Esophagus squamous epithelium (tissue), 5 donors: ENCODE measurements at places on chromosomes 2 and 18.

DNA sequence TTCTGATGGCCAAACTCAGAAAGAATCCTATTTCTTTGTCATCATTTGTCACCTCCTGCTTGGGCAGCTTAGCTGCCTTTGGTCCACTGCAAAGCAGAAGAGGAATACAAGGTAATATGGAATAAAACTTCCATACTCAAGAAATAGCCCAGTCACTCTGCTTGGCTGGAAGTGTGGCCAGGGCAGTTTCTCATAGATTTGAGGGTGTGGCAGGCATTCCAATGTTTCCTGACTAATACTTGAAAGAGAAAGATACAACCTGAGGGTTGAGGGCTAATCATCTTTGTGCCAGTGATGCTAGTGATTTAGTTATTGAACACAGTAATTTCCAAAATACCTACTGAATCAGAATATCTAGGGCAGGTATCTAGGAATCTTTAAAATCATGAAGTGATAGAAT lies 83.1 kb downstream of the FAM161A start:
- no peak for DNase-seq

GRCh38 chr18:74456017-74456348 lies 1.1 kb downstream of the DIPK1C start:
- DNase-seq = no peak

- DNase-seq = no peak
Observed at GRCh38 chr18:55069497-55069896, 110.2 kb upstream of the CCDC68 start.

DNA sequence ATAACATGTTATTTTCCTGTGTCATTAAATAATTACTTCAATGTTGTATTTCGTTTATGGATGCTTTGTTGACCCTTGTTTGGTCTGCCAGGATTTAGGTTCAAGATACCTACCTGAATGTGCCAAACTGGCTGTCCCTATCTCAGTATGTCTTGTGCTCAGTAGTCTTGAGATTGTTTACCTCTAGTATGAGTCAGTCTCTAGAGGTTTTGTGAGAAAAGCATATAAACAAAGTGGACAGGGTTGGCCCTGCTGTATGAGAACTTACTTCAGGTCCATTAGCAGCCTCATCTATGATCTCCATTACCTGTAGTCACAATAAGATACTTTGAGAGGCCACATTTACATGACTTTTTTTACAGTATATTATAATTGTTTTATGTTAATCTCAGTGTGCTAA lies 17.8 kb downstream of the DDX18 start:
- no peak for DNase-seq

GRCh38 chr2:65350651-65351056 lies 81.7 kb downstream of the SPRED2 start:
- DNase-seq = no peak

DNA sequence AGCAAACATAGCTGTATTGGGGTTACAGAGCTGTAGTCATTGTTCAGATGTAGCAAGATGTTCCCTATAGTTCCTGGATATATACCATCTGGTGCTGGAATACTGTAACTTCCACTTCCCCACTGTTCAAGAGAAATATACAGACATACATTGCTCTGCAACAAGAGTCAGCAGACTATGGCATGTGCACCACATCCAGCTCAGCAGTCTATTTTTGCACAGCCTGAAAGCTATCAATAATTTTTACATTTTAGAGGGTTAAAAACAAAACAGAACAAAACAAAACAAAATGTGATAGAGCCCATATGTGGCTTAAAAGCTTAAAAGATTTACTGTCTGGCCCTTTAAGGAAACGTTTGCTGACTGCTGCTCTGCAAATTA lies 31.8 kb upstream of the VIT start:
- DNase-seq = no peak

- DNase-seq = no peak
Observed at GRCh38 chr2:74953796-74954499, 4.5 kb upstream of the POLE4 start.

DNA sequence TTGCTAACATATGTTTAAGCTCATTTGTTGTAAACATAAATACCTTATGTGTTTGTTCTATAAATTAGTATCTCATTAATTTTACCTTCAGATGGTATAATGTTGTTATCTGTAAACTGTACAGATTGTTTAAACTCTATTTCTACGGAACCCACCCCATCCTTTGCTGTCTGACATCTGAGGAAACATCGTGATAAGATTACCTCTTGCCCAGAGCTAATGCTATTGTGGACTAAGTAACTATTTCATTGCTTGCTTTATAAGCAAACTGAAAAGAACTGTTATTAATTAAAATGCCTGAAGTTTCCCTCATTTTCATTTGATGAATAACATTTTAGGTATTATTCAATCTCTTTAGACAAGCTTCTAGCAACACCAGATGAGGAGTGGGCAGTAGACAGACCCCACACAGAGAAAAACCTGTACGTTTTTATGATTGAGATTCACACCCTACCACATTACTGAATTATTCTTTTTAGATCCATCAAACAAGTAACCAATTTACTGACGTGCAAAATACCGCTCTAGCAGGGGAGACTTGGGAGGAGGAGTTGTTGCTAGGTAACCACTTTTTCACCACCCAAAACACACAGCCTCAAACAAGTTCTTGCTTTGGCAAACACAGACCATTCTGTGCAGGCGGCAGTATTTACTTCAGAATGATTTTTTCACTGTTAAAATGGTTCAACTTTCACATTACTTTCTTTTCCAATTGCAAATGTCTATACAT lies 1.9 kb upstream of the SYT4 start:
- no peak for DNase-seq

- DNase-seq = no peak
Observed at GRCh38 chr2:109349503-109350465, 220.8 kb downstream of the SH3RF3 start.

DNA sequence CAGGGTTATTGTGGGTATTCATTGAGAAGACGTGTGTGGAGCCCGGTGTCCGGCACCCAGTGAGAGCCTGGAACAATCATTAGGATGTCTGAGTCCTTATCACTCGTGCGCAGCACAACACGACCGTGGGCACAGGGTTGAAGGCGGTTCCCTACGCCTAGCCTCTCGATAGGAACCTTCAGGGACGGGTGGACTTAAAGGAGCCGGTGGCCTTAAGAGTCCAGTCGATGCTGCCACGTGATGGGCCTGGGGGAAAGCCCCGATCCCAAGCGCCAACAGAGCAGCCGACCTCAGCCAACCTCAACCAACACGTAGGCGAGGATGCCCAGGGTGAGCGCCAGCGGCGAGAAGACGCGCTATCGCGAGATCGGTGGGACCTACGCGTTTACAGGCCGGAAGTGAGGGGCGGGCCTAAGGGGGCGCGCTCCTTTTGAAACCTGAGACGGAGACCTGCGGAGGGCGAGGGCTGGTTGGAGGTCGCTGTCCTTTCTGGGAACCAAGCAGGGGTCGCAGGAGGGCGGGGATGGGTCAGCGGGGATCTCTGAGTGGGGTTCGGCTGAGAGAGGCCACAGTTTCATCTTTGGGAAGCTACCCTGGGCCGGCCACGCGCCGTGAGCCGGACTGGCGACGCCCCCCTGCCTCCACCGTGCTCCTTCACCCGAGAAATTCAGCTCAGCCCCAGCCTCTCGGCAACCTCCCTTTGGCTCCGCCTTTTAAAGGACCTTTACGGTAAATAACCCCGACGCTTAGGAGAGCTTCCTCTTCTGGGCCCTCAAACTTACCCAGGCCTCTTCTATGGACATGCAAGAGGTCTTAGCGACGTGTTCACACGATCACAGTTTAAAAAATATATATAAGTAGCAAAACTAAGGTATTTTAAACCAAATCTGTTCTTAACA lies 28.3 kb downstream of the WNT10A start:
- peak; percentile 34 for DNase-seq

DNA sequence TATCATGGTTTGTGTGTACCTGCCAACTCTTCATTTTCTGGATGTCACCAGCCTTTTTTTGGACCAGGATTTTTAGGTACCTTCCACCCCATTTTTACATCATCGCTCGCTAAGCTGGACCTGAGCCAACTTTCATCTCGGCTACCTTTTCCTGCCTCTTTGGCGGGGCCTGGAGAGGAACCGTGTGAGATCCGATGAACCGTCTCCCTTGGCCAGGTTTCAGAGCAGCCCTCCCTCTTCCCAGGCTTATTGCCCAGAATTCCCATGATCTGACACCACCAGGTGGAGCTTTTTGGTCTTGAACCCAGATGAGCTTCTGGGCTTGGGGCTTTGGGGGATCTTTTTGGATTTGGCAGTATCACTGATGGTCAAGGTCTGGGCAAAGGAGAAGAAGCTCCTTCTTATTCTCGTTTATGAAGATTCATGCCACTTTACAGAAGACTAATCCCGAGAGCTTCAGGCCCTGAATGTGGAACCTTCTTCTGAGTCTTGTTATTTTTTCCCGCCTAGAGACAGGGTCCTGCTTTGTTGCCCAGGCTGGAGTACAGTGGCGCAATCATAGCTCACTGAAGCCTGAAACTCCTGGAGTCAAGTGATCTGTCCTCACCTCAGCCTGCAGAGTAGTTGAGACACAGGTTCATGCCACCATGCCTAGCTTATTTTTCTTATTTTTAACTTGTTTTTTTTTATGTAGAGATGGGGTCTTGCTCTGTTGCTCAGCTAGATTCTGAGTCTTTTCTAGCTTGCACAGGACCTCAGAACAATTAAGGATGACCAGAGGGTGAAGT lies 50.4 kb downstream of the GATA6 start:
- no peak for DNase-seq

DNA sequence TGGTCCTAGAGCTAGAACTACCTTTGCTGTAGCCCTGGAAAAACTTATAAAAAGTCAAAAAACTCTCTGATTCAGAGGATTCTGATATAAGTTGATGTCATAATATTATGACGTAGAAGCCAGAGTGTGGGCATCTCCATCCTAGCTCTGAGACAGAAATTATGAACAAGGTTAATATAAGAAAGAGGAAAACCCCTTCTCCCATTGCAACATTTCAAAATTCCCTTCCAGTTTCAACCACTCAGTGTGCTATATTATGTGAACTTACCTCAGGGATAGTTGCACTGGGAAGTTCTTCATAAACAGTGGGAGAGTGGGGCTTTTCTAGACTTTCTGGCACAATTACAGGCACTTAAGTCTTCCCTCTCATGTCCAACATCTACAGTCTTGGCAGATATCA lies 171.6 kb downstream of the PIK3C3 start:
- no peak for DNase-seq

DNA sequence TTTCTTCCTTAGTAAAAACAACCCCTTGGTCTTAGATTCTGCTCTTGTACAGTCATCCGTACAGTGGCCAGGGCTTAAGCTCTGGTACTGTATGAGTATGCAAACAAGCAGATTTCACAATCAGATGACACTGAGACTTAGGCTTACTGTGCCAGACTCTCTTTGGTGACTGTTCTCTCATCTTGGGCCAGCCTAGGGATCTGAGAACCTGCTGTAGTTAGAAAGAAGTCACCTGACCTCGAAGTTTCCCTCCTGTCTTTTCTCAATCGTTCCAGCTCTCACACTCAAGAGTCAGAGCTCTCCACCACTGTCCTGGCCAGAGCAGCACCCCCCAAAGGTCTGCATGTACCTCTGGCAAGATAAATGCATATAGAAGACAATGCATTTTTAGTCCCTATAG lies 63.2 kb downstream of the ZEB2 start:
- no peak for DNase-seq

GRCh38 chr2:56534321-56534720 lies 350.5 kb downstream of the CCDC85A start:
- no peak for DNase-seq

GRCh38 chr2:158184001-158184400 lies 82.3 kb downstream of the UPP2 start:
- no peak for DNase-seq

DNA sequence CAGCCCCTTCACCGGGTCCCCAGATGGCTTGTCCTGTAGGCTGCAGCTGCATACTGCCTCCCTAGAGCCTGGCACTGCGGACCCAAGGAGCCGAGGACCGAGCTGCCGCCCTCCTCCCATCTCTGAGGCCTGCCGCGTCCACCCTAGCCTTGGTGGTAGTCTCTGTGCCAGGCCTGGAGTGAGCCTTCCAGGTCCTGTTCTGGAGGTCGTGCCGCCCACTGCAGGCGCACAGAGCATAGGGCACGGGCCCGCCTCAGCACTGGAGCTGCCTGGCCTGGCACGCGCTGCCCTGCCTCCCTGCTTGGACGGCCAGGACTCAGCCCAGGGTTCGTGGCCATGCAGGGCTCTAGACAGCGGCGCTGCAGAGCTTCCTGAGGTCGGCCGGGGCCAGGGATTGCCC lies 239.5 kb downstream of the DCDC2C start:
- no peak for DNase-seq
